Esophagus mucosa (tissue), 1 donor: ENCODE measurements at places on chromosomes 12 and 14. TPM values are rescaled to one million over a fixed set of nuclear protein-coding genes. Genes with fewer than 3 reads are reported as not detected.

MGST1 gene
- 145 TPM for total RNA-seq

ESYT1 gene
- total RNA-seq: 48.8 TPM

TESPA1 gene
- total RNA-seq: 0.68 TPM

DNA sequence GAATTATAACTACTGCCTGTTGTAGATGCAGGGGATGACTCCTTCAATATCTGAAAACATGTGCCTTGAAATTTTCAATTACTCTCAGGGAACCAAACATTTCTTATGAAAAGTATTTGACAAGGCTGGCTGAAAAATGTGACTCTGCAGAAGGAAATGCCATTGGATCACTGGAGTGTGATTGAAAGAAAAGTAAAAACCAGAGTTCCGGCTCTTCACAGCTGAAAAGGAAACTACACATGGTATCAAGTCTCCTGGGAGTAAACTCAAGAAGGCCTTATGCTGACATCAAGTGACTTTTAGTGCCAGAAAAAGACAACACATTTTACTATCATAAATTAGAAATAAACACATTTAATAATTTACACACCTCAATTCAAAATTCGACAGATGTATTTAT lies 693.0 kb downstream of the LRFN5 start:
- no peak for ATAC-seq

DNA sequence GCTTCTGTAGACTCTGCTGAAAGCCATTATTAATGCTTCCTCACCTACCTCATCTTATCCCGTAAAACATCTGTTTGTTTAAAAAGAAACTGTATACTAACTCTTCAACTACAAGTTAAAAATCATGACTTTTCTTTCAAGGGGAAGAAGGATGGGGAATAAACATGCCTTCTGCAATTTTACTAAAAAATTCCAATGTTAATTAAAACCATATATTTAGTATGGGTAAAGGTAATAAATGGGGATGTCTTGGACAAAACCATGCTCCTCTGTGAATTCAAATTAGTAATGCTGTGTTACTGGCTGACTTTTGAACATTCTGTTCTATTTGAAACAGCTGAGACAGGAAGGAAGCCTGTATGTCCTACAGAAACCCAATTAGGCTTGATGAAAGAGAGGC lies 311.1 kb upstream of the DIO2 start:
- ATAC-seq: no peak

DNA sequence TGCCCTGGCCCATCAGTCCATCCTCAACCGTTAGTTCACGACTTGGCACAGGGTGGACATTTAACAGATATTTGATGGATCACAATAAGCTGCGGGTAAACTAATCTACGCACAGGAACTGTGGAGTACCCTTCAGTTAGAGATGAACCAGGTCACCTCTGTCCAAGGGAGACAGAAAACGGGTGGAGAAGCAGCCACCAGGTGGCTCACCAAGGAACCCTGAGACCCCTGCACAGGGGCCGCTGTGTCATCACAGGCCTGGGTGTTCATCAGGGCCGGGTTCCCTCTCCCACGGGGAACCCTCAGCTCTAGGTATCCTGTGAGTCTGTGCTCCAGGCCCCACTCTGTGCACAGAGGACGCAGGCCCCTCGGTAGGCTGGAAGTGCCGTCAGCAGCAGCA lies 122.2 kb downstream of the PIWIL1 start:
- no peak for ATAC-seq

DNA sequence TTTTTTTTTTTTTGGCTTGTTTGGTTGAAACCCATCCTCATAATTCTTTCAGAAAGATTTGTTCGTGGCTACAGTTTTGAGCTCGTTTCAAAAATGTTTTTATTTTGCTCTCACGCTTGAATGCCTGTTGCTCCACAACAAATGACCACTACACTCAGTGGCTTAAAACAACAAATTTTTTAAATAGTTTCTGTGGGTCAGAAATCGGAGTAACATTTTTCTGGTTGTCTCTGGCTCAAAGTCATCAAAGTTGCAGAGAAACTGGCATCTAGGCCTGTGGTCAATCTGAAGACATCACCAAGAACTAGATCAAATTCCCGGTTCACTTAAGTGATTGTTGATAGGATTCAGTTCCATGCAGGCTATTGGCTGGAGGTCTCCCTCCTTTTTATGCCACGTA lies 560.0 kb downstream of the SNAPC1 start:
- ATAC-seq: no peak

- peak; percentile 87 for ATAC-seq
Observed at GRCh38 chr12:76310110-76310509, 38.1 kb downstream of the BBS10 start.

GRCh38 chr12:22855456-22855855 lies 230.5 kb downstream of the ETNK1 start:
- ATAC-seq: no peak

- ATAC-seq: no peak
Observed at GRCh38 chr12:62656591-62657362, 190.2 kb downstream of the MON2 start.

DNA sequence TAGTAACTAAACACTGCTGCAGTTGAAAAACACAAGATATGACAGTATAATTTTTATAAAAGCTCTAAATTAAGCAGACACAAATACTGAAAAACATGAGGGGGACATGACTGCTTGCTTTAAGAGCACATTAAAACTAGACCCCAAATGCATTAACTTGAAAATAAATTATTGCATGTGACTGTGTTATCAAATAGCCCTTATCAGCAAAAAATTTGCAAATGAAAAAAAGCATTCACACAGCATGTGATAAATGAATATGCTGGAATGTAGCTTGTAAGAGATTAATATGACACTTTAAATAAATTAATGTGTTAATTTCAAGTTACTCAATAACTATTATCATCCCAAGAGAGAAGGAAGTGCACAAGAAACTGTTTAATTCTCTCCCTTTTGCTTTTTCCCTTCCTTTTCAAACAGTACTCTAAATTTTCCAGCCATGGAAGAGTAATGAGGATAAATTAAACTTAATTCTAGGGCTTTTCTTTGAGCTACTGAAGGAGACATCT lies 1422.1 kb upstream of the FLRT2 start:
- ATAC-seq: no peak

DNA sequence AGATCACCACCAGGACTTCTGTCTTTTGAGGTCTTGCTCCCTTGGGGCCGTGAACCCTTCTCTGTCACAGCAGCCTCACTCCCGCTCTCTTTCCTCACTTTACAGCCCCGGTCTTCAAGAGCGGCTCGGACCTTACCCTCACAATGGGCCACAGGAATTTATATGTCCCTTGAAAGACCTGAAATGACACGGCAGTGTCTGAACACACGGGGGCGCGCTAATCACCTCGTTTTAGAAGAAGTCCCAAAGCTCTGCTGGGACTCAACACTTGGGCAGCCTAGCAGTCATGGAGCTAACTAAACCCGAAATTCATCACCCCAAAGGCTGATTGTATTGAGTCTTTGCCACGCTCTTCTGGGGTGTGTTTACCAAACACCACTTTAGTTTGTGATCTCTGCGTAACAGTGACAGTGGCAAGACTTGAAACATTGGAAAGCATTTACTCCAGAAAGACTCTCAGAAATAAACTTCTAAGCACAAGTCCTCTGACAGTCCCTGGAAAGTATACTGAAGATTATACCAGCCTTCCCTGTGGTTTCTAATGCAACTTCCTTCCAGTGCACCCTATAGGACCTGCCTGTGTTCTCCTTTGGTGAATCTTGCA lies 29.0 kb downstream of the SERPINA11 start:
- ATAC-seq: peak; percentile 67
